Stimulated activated CD8-positive, alpha-beta memory T cell treated with anti-CD3 and anti-CD28 coated beads, Interleukin-4, amount 100 ng/mL, for 48 hours (primary cell): ENCODE measurements at places on chromosomes 3 and 15.

DNA sequence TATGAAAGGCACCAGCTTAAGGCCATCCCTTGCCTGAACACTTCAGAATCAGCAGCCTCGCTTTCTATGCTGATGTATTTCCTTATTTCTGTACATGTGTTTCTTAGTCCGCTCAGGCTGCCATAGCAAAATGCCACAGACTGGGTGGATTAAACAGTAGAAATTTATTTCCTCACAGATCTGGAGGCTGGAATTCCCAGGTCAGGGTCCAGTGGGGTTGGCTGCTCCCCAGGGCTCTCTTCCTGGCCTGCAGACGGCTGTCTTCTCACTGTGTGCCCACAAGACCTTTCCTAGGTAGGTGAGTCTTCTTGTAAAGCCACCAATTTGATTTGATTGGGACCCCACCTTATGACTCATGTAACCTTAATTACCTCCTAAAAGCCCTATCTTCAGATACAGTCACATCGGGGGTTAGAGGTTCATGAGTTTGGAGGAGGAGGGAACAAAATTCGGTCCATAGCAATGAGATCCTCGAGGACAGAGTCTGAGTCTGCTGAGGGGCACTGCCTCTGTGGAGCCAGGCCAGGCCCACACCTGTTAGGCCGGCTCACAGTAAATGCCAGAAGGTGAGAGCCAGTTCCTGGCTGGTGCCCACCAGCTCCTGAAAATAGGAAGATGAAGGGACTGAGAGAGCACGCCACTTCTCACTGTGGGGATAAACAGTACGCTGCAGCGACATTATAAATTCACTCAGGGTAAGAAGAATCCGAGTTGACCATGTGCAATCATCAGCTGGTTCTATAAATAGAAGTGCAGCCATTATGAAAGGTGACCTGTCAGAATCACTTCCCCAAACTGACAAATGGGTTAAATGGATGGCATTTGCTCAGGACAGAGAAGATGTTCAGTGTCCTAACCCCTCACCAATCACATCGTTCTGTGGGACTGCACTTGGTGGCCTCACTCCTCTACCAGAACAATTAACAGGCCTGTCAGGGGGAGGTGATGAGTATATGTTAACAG is 41.1 kb downstream of the CTXND1 start:
- no peak for DNase-seq

DNA sequence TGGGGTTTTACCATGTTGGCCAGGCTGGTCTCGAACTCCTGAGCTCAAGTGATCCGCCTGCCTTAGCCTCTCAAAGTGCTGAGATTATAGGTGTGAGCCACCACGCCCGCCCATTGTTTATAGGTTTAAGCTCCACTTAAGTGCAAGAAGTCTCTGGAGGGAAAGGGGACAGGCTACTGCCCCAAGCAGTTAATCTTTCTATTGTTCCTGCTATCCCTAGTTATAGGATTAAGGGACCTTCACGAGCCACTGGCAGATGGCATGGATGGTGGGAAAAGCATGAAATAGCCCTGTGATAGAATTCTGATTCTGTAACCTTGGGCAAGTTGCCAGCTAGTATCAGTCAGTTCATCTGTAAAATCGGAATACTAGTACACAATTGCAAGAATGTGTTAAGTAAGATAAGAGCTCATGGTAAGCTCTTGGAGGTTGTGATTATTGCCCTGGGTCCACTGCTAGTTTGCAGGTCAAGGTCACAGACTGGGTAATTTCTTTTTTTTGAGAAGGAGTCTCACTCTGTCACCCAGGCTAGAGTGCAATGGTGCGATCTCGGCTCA is 5.3 kb upstream of the RBPMS2 start:
- no peak for DNase-seq

- DNase-seq: no peak
These were observed 26.1 kb upstream of the FGD5 start for GRCh38 chr3:14792691-14793121.

DNA sequence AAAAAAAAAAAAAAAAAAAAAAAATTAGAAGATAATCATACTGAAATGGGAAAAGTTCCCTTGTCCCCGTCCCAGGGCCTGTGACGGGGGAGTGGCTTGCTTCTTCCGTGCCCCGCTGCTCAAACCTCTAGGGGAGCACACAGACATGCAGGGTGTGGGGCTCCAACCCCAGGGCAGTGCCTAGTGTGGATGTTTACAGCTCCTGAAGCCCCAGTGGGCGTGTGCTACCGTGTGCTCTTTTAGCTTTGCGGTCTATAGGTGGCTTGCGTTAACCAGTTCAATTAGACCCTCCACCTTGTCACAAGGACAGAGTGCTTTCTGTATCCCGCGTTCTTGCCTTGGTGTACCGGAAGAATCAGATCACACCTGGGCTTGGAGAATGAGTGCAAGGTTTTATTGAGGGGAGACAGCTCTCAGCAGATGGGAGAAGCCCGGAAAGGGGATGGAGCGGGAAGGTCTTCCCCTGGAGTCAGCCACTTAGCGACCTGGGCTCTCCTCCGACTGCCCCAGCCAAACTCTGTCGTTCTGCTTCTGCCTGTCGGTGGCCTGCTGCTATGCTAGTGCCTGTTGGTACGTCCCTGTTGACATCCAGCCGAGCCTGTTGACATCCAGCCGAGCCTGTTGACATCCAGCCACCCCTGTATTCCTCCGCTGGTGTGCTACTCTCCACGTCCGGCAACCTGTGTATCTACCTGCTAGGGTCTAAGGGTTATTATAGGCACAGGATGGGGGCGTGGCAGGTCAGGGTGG is 569.8 kb downstream of the VGLL3 start:
- DNase-seq: no peak

- DNase-seq: no peak
These were observed 2.0 kb downstream of the TMEM62 start for GRCh38 chr15:43135351-43135750.

DNA sequence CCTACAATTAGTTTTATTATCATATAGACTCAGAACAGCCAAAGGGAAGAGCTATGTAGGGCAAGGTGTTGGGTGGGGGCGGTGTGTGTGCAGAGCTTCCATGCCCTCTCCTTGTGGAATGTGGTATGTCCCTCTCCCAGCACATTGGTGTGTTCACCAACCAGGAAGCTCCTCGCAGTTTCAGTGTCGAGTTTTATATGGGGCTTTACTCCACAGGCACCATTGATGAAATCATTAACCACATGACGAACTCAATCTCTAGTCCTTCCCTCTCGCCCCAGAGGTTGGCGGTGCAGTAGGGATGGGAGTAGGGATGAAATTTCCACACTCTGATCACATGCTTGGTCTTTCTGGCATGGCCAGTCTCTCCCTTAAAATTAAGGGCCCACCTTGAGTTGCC is 13.6 kb upstream of the SRP14 start:
- DNase-seq: no peak

- DNase-seq: no peak
These were observed 57.4 kb downstream of the CDAN1 start for GRCh38 chr15:42679285-42680141.

DNA sequence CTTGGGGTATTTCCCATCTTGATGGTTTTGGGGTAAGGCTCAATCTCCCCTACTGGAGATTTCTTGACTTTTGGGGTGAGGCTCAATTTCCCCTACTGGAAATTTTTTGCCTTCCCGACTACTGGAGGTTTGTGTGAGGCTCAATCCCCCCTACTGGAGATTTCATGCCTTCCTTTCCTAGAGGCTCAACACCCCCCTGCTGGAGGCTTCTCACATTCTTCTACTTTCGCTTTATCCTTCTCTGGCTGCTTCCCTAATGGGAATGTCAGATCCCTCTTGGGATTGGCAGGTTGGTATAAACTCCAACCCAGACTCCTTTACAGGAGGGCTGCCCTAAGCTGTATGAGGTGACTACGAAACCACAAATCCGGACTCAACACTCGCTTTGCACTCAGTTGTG is 49.2 kb downstream of the KATNBL1 start:
- DNase-seq: no peak

DNA sequence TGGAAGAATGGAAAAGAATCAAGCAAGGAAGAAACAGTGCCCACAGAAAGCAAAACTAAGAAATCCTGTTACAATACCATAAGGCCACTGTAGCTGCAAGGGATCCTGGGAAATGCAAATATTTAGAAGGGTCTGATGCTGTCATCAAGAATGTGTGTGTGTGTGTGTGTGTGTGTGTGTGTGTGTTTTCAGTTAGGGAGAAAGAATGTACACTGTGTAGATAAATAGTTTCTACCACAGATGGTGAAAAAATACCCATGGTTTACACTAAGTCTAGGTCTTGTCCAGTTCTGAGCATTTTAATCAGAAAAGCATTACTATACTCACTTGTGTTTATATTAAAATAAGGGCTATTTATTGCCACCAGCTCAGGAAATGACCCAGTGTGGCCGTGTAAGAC is 355.0 kb downstream of the RBMS3 start:
- no peak for DNase-seq

DNA sequence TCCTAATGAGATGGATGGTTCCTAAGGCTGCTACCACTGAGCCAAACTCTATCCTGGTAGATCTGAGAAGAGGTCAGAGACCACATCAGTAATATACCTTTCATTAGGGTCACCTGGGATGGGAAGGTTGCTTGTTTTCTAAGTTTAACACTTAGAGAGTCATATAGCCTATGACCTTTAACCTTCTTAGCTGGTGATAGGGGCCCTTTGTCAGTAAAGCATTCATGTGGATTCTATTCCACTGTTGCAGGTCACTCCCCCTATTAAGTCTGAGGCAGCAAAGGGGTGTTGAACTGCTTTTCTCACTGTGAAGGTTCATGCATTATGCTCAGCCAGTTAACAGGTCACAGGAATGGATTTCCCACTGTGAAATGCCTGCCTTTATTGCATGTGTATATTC is 6.1 kb upstream of the ZNF609 start:
- no peak for DNase-seq
